H1 (cell line): ENCODE measurements at places on chromosomes 13 and 19. TPM values are rescaled to one million over a fixed set of nuclear protein-coding genes. Genes with fewer than 3 reads are reported as not detected.

DNA sequence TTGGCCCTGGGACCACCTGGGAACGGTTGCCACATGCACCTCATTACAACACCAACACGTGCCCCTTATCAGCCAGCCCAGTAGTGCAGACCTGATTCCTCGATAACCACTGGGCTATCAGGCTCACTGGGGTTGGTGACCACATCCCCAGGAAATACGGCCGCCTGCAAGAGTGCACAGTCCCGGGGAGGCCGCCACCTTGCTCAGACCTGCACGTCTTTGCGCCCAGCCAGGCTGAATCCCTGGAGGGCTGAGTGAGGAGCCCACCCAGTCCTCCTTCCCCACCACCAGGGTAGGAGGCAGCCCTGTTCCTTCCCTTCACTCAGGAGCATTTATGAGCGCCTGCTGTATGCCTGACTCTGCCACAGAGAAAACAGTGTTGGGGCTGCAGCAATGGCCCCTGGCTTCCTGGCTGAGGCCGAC is 67.8 kb downstream of the CEBPG start:
- H3K4me3 ChIP-seq, result no peak overlapping the region
- H3K27me3 ChIP-seq, result no peaks in the 10 kb centered on the region
- no peak for DNase-seq
- H3K27ac ChIP-seq, result no peak overlapping the region

PODNL1 gene
- total RNA-seq, result 0.75 and 1.5 TPM in 2 replicates

ZNF154 gene
- 9.5 and 11.6 TPM in 2 replicates for total RNA-seq

DNA sequence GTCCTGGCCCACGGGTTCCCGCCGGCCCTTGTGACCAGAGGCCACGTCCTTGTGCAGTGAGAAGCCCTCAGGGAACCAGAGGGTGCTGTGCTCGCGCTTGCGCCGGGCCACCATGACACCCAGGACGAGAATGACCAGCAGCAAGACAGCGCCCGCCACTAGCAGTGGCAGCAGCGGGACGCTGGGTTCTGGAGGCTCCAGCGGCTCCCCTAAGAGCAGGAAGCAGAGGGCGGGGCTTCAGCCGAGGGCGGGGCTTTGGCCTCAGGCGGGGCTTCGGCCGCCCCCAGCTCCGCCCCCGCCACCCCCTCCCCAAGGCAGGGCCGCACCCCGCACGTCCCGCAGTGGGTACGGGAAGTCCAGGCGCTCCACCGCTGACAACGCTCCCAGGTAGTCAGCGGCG is 30.4 kb downstream of the NOTCH3 start:
- H3K4me3 ChIP-seq, result no peak overlapping the region
- H3K27ac ChIP-seq, result peak overlapping the region; percentile 38; the same call in 1 of the 2 replicates
- H3K27me3 ChIP-seq, result no peaks in the 10 kb centered on the region
- DNase-seq, result peak; percentile 85
- no peaks in the 10 kb centered on the region for H3K4me1 ChIP-seq

- H3K4me1 ChIP-seq, result no peaks in the 10 kb centered on the region
- DNase-seq, result no peak
- no peak overlapping the region for H3K4me3 ChIP-seq
- H3K27ac ChIP-seq, result no peak overlapping the region
- no peaks in the 10 kb centered on the region for H3K36me3 ChIP-seq
- no peaks in the 10 kb centered on the region for H3K27me3 ChIP-seq
Observed at GRCh38 chr13:78971355-78972025, 312.5 kb upstream of the OBI1 start.

- H3K4me1 ChIP-seq, result no peaks in the 10 kb centered on the region; the same call in 1 of the 2 replicates
- H3K4me3 ChIP-seq, result no peak overlapping the region
- no peak overlapping the region for H3K27ac ChIP-seq
- no peak for DNase-seq
Observed at GRCh38 chr19:42290523-42291434, 11.2 kb upstream of the PRR19 start.

PCDH20 gene
- total RNA-seq, result 2.2 and 2.6 TPM in 2 replicates

DNA sequence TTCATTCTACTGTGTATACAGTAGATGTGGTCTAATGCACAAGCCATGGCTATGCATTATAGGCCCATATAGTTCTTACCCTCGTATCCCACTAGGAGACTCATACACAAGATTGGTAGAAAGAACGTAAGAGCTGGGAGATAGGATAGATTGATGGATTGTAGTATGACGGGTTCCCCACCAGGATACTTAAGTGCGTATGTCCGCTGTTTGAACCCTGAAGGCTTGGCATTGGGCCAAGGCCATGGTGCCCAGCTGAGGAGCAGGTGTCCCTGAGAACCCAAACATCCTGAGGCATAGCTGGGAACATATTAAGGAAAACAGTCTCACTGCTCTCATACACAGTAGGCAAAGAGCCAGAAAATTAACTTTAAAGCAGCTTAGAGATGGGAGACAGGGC is 617.5 kb upstream of the KLF12 start:
- H3K36me3 ChIP-seq, result no peaks in the 10 kb centered on the region
- no peaks in the 10 kb centered on the region for H3K27me3 ChIP-seq
- no peak for DNase-seq
- no peaks in the 10 kb centered on the region for H3K4me1 ChIP-seq

GRCh38 chr13:49234741-49235140 is 13.0 kb upstream of the CDADC1 start:
- no peak for DNase-seq
- no peak overlapping the region for H3K27ac ChIP-seq
- no peaks in the 10 kb centered on the region for H3K27me3 ChIP-seq
- no peaks in the 10 kb centered on the region for H3K36me3 ChIP-seq

- no peak for DNase-seq
- H3K4me3 ChIP-seq, result no peak overlapping the region
- no peaks in the 10 kb centered on the region for H3K27me3 ChIP-seq
- H3K36me3 ChIP-seq, result no peaks in the 10 kb centered on the region
Observed at GRCh38 chr19:30173593-30174356, 198.4 kb upstream of the ZNF536 start.

- no peak overlapping the region for H3K4me3 ChIP-seq
- H3K27me3 ChIP-seq, result no peaks in the 10 kb centered on the region
- H3K36me3 ChIP-seq, result peaks cover 19% of the 10 kb centered on the region
- no peak for DNase-seq
- peak overlapping the region; percentile 82 for H3K27ac ChIP-seq
Observed at GRCh38 chr13:28429096-28429495, 65.8 kb downstream of the FLT1 start.

ZNF677 gene
- total RNA-seq, result 28.0 and 29.6 TPM in 2 replicates

- no peaks in the 10 kb centered on the region for H3K36me3 ChIP-seq
- no peaks in the 10 kb centered on the region for H3K27me3 ChIP-seq
- H3K4me1 ChIP-seq, result peaks cover 29% of the 10 kb centered on the region
- peak; percentile 54 for DNase-seq
- H3K4me3 ChIP-seq, result no peak overlapping the region
Observed at GRCh38 chr19:16457195-16457953, 14.4 kb downstream of the EPS15L1 start.

DNA sequence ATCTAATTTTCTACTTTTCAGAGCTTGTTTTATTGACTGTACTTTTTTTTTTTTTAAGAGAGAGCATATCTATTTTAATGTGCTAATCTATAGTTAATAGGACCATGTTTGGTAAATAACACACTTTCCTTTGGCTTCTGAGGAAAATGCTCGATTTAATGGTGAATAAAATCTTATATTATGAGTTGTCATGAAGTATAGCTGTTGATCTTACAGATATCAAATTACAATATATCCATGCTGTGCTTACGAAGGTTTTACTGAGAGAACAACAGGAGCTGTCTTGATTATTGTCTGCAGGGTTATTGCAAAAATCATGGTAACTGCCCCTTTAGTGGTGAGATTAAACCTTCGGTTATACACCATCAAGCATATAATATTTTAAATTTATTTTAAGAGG is 29.6 kb downstream of the URI1 start:
- H3K4me1 ChIP-seq, result no peaks in the 10 kb centered on the region
- H3K27me3 ChIP-seq, result no peaks in the 10 kb centered on the region
- no peak overlapping the region for H3K27ac ChIP-seq
- H3K4me3 ChIP-seq, result no peak overlapping the region

WDR87 gene
- total RNA-seq, result not detected in 2 replicates

BABAM1 gene
- 127 and 134 TPM in 2 replicates for total RNA-seq

GRCh38 chr19:4429771-4430171 is 27.3 kb downstream of the CHAF1A start:
- no peak overlapping the region for H3K4me3 ChIP-seq
- no peak for DNase-seq
- H3K27me3 ChIP-seq, result no peaks in the 10 kb centered on the region

- H3K36me3 ChIP-seq, result no peaks in the 10 kb centered on the region
- H3K27ac ChIP-seq, result no peak overlapping the region
- no peak for DNase-seq
- H3K27me3 ChIP-seq, result no peaks in the 10 kb centered on the region
- no peaks in the 10 kb centered on the region for H3K4me1 ChIP-seq
Observed at GRCh38 chr13:107266657-107267056, 698.7 kb upstream of the ARGLU1 start.

GRCh38 chr19:35882114-35882832 is 13.9 kb downstream of the APLP1 start:
- H3K4me1 ChIP-seq, result peaks cover 6% of the 10 kb centered on the region
- H3K27ac ChIP-seq, result no peak overlapping the region
- H3K27me3 ChIP-seq, result no peaks in the 10 kb centered on the region
- no peak overlapping the region for H3K4me3 ChIP-seq
- DNase-seq, result no peak

DNA sequence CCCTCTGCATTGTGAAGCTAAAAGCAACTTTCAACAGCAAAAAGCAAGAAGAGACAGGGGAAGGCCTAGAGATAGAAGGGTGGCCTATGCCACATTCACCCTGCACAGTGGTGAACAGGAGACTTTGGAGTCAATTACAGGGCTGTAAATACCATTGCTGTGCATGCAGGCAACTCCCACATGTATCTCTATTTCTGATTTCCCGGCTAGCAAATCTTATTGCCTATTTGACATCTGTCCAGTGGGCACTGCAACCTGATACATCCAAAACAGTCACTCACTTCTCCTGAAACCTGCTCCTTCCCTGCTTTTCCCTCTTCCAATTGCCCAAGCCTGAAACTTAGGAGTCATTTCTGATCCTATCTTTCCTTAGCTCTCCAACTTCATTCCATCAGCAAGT is 13.4 kb downstream of the RUBCNL start:
- H3K36me3 ChIP-seq, result no peaks in the 10 kb centered on the region
- no peaks in the 10 kb centered on the region for H3K4me1 ChIP-seq
- no peak overlapping the region for H3K4me3 ChIP-seq
- H3K27me3 ChIP-seq, result no peaks in the 10 kb centered on the region
